Stimulated activated CD8-positive, alpha-beta memory T cell treated with anti-CD3 and anti-CD28 coated beads, Interleukin-4, amount 100 ng/mL, for 1 hour (primary cell): ENCODE measurements at places on chromosomes 11 and 22.

DNA sequence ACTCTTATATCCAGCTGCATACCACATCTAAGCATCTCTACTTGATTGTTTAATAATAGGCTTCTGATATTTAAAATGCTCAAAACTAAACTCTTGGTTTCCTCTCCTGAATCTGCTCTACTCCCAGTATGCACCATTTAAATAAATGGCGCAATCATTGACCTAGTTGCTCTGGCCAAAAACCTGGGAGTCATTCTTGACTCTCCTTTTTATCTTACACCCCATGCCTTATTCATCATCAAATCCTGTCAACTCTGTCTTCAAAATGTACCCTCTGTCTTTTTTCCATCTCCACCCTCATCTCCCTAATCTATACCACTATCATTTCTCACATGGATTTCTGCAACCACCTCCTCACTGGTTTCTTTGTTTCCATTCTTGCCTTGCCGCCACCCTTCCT, 399.6 kb upstream of the CCDC90B start:
- DNase-seq: no peak

GRCh38 chr22:20582520-20583361, 75.3 kb downstream of the MED15 start:
- DNase-seq: no peak

DNA sequence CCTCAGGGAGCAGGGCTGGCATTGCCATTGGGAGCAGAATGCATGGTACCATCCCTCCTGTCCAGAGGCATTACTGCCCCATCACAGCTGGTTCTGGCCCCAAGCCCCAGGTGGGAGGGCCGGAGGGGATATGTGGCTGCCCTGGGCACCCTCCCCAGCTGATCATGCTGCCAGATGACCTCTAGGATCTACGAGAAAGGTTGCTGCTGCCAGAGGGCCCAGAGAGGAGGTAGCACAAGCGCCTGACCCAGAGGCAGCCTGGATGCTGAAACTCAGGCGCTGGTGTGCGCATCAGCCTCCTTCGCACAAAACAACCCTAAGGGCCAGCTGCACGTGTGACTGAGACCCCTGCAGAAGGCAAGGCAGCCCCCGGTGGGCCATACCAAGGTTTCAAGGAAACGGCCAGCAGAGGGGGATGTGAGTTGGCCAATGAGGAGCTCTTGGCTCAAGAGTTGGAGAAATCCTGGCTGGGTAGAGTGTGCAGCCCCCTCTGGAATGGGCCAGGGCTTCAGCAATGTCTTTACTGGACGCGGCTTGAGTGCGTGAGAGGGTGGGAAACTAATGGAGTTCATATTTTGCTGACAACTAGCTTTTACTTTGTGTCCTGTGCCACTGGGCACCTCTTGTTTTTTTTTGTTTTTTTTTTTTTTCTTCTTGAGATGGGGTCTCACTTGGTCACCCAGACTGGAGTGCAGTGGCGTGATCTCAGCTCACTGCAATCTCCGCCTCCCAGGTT, 88.3 kb upstream of the PARVA start:
- DNase-seq: no peak

DNA sequence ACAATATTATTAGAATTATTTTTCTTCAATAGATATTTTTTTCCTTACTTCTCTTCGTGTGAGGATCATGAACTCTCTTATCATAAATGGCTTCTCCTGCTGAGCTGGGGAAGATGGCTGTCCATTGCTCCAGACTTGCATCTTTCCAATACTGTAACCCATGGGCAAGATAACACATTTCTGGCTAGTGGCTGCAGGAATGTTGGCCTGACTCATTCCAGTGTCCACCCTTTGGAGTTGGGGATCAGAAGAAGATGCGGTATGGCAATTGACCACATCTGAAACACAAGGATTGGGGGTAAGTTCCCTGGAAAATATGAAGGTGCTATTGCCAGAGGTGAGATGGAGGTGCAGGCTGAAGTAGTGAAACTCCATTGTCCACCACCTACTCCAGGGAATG, 92.8 kb downstream of the FAR1 start:
- no peak for DNase-seq

DNA sequence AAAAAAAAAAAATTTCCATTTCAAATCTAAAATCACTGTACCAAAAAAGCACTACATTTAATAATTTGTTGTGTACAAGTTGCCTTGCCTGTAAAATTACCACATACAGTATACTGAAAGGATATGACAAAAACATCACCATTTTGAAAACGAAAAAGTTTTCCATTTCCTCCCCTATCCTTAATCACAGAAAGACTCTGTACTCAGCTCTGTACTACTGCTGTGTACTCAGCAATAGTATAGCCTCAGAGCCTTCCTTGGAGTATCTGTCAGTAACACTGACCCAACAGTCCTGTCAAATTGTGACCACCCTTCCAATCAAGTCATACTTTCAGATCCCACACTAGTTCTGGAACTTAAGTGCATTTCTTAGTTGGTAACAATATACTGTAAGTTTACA, 48.0 kb downstream of the CELF1 start:
- no peak for DNase-seq

- DNase-seq: no peak
These were observed 18.4 kb downstream of the STIM1 start for GRCh38 chr11:3873712-3874349.

GRCh38 chr11:33089776-33090175, 50.4 kb downstream of the TCP11L1 start:
- DNase-seq: no peak

GRCh38 chr11:73287400-73288101, 15.4 kb downstream of the P2RY6 start:
- no peak for DNase-seq

GRCh38 chr11:68766786-68767185, 15.5 kb upstream of the TESMIN start:
- no peak for DNase-seq

DNA sequence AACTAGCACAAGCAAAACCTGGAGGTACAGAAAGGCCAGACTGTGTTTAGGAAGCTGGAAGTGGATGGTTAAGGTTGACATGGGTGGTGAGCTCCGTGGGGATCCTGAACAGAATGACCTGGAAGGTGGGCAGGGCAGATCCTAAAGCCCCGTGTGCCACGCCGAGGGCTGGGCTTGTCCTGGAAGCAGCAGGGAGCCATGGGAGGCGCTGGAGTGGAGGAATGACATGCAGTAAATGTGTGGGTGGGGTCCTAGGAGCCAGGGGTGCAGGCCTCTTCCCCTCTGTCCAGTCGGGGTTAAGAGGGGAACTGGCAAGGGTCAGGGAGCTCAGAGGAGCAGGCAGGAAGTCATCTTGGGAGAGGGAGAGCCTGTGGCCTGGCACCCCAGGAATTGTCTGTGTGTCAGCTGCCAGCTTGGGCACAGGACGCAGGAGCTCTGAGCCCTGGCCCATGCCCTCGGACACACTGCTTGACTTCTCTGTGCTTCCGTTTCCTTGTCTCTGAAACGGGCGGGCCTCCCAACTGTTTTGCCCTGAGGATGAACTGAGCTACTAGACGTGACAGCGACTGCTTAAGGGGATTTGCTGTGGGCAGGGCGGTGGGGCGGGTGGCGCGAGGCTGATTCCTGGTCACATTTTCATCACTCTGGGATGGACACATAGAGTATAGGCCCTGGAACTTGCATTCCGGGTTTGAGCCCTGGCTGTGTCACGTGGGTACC, 75.7 kb downstream of the MPPED1 start:
- DNase-seq: no peak

- DNase-seq: no peak
These were observed 2.8 kb downstream of the EHBP1L1 start for GRCh38 chr11:65578667-65579066.

DNA sequence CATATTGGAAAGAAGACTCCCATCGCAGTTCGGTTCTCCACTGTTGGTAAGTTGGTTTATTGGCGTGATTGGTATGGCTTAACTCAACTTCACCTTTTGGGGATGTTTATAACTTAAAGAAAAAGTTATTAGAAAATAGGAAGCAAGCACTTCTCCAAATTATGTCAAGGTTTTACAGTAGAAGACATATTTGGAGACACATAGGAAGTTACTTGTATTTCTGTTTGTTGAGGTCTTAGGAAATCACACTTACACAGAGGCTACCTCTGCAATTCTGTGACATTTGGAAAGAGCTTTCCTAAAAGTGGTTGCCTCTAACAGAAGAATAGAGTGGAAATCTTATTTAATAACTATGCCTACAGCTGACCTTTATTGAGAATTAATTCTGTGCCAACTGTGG, 12.3 kb downstream of the CAT start:
- DNase-seq: no peak

DNA sequence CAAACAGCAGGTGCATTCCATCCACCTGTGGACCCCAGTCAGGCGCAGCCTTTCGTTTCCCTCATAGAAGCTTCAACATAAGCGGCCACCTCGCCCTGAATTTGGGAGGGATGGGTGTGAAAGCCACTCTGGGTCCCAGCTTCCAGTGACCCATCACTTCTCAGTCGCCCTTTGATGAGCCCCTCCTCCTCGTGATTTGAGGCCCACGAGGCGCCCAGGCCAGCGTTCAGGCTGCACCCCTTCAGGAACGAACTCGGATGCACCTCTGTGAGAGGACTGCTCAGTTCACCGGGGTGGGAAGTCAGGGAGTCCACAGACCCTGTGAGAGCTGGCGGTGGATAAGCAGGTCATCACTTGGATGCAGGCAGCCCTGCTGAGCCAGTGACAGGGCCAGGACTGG, 1118.2 kb downstream of the BRD1 start:
- DNase-seq: no peak

DNA sequence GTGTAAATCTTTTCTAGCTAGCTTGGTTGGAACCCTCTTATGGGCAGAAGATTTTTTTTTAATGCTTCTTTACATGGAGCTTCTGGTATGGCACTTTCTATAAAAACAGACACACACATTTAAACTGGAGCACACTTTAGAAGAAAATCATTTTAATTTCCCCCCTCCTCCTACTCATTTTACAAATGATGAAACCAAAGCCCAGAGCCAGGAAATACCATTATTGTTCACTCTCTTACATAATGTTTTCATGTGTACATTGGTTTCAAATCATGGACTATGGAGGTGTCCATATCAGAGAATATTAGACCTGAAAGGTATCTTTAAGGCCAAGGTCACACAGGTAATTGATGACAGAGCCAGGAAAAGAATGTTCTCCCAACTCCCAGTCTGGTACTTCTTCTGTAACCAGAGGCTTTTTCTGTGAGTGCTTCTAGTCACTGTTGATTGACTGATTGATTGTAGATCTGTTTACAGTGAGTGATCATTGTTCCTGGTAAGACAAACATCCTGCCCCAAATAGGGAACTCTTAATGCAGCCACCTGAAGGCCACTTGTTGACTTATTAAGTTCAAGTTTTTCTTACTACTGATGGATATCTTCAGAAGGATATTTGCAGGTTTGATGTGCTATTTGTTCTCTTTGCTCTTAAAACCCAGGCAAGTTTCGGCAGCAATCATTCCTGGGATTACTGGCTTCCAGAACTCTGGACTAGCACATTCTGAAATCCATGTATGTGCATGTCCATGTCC, 26.8 kb upstream of the ME3 start:
- no peak for DNase-seq

- no peak for DNase-seq
These were observed 8.7 kb downstream of the APOL5 start for GRCh38 chr22:35726398-35726797.

DNA sequence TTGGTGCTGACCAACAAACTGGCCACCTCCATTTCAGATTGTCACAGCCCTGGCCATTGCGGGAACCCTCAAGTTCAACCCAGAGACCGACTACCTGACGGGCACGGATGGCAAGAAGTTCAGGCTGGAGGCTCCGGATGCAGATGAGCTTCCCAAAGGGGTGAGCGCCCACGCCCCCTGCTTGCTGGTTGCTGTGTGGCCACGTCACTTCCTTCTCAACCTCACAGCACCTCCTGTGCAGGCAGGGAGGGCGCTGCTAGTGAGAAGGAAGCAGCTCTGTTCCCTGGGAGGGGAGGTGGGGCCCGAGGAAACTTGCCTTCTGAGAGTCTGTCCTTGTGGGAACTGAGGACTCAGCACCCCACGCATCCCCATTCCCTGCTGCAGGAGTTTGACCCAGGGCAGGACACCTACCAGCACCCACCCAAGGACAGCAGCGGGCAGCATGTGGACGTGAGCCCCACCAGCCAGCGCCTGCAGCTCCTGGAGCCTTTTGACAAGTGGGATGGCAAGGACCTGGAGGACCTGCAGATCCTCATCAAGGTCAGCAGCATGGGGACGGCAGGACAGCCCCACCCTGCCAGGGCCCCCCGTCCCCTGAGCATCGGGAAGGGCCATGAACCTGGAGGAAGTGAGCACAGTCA, 19.3 kb downstream of the POLR3H start:
- no peak for DNase-seq

- no peak for DNase-seq
These were observed 41.0 kb downstream of the IGF2 start for GRCh38 chr11:2097998-2098690.

GRCh38 chr22:39251762-39252460, 7.1 kb upstream of the PDGFB start:
- DNase-seq: no peak

- no peak for DNase-seq
These were observed 5.0 kb upstream of the CCND1 start for GRCh38 chr11:69635804-69636511.

DNA sequence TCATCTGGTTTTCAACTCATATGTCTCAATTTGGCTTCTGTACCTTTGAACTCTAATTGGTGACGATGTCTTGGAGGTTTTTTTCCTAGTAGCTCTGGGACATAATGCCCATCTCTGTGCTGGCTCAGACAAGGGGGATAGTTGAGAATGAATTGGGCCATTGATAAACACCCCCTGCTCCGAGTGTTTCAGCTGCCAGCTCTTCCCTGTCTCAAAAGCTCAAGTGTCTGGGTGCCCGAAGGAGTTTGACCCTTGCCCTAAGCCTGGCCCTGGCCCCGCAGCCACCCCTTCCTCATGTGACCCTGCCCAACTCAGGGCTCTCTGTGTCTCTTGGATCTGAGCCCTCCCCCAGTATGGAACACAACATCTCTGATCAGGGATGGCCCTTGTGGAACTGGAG, 3.0 kb downstream of the INSC start:
- DNase-seq: no peak

DNA sequence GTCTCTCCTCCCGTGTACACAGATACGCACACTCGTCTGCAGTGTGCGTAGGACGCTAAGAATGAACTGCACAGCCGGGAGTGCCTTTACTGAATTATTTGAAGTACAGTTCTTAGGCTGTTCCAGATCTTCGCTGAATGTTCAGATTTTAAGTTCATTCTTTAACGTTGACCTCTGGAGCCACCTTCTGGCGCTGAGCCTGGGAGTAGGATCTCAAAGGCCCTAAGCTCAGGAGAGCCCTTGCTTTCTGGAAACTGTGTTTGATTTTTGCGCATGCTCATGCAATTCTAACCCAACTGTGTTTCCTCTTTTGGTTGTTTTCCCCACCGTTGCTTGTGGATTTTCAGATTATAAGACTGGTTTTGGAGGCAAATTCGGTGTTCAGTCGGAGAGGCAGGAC, 22.8 kb downstream of the CTTN start:
- DNase-seq: no peak

GRCh38 chr11:117396970-117397369, 69.3 kb downstream of the CEP164 start:
- DNase-seq: no peak
